ENCODE measurements at places on chromosomes 2 and 18.

DNA sequence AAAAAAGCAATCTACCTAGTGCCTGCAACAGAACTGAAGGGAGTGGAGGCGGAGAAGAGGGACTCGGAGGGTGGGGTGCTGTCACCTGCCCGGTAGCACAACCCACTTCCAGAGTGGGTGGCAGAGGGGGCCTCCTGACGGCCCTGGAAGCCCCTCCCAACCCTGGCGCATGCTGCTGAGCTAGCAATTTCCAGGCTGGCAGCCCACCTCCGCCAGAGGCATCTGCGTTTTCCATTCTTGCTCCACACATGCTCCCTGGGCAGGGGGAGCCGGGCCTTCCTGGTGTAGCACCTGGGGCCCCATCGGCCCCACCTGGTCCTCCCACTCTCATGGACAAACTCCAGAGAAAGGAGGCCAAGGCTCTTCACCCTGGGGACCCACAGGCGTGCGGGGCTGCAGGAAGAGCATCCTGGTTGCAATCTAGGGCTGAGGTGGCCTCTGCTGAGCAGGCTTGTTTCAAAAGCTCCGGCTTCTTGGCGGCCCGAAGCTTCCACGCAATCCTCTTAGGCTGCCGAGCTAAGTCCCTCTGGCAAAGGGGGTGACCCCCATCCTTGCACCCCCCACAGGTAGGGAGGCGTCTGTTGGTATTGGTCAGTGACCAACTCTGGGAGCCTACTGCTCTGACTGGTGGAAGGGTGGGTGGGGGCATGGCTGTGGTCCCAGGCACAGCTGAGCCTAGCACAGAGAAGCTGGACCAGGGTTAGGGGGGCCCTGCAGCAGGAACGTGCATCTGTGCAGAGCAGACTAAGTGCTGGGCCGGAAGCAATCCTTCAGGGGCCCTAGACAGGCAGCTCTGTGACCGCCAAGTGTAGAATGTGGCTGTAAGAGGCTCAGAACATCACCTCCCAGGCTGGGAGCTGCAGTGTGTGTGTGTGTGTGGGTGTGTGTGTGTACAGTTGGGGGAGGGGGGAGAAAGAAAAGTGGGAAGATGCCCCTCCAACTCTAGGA lies 2.6 kb downstream of the HS6ST1 start:
- peak; percentile 4 for DNase-seq

DNA sequence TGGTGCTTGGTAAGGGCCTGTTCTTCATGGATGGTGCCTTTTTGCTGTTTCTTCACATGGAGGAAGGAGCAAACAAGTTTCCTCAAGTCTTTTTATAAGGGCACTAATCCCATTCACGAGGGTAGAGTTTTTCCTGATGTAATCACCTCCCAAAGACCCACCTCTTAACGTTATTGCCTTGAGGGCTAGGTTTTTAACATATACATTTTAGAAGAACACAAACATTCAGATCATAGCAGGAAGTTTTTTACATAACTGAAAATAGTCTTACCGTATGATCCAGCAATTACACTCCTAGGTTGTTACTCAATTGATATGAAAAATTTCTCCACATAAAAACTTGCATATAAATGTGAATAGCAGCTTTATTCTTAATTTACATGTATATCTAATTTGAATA lies 976.3 kb downstream of the DSC3 start:
- no peak for DNase-seq

DNA sequence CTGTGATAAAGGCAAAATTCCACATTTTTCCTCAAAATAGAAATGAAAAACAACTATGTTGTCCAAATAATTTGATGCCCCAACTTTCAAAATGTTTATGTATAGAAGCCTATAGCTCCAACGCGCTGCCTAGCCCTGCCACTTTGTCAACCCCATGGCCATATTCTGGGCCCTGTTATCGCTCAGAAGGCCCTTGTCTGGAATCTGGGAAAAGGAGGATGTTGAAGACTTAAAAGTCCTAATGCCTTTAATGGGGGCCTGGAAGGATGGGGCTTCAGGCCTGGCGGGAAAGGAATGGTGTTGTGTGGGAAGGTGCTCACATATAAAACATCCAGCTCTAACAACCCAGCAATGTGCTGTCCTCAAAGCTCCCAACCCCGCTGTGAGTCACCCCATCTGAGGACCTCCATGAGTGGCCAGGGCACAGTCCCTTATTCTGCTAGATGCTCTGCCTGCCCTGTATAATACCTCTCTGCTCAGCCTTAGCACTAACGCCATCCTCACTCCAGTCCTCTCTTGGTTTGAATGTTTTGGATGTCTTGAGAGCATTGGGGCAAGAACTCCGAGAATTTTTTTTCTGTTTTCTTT lies 86.0 kb downstream of the ACSL3 start:
- no peak for DNase-seq

DNA sequence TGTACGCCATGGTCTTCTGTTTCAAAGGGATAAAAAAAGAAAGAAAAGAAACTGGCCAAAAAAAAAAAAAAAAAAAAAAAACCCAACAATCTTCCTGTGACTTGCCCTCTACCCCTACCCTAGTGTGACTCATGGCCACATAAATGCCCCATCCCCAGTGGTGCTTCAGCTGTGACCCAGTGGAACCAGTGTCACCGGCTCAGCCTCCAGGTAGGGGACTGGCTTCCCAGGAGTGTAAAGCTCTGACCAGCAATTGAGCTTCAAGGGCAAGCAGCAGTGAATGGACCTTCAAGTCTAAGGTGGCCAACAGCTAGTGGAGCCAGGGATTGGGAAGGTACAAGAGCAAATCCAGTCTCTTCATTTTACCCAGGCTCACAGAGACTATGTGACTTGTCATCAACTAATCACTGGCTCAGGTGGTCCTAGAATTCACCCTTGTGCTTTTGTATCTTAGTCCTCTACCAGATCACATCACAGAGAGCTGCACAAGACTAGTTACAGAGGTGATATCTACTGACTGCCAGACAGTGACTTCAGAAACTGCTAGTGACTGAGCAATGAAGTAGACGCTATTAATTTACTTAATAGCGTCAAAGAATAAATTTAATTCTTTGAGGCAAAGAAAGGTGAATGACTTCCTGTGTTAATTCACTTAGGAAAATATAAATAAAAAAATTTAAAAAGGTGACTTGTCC lies 1.3 kb upstream of the TGFBRAP1 start:
- DNase-seq = no peak

DNA sequence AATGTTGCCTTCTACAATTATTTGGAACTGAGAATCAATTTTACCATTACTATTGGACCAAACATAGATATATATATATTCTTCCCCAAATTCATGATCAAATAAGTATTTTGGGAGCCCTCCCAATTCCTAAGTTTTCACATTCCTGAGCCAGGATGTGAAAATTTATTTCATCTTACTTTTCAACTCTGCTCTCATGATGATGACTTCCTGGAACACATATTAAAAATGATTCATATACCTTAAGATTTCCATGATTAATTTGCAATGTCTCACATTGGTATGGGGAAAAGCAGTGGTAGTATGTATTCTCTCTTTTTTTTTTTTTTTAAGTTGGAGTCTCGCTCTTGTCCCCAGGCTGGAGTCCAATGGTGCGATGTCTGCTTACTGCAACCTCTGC lies 596.1 kb upstream of the ZEB2 start:
- DNase-seq = no peak

DNA sequence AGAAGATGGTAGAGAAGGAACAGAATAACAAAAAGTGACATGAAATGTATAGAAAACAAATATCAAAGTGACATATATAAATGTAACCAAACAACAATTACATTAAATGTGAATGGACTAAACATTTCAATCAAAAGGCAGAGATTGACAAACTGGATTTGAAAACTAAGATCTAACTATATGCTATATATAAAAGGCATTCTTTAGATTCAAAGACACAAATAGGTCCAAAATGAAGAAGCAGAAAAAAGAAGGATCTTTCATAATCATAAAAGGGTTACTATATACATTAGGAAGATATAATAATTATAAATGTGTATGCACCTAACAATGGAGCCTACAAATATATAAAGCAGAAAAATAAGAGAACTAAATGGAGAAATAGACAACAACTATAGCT lies 183.7 kb downstream of the METTL4 start:
- no peak for DNase-seq

GRCh38 chr2:233760043-233760442 lies at the start of gene UGT1A1:
TSS of gene UGT1A1 (plus strand) at chr2:233760270. CDS start at chr2:233760288, 18 bp downstream.
- no peak for DNase-seq

- DNase-seq = no peak
Measured at GRCh38 chr2:20282916-20283592, 58.1 kb upstream of the SDC1 start.

- DNase-seq = no peak
Measured at GRCh38 chr2:69253611-69254301, 133.3 kb downstream of the GFPT1 start.

GRCh38 chr2:112664689-112665088 lies 18.9 kb downstream of the SLC20A1 start:
- no peak for DNase-seq

DNA sequence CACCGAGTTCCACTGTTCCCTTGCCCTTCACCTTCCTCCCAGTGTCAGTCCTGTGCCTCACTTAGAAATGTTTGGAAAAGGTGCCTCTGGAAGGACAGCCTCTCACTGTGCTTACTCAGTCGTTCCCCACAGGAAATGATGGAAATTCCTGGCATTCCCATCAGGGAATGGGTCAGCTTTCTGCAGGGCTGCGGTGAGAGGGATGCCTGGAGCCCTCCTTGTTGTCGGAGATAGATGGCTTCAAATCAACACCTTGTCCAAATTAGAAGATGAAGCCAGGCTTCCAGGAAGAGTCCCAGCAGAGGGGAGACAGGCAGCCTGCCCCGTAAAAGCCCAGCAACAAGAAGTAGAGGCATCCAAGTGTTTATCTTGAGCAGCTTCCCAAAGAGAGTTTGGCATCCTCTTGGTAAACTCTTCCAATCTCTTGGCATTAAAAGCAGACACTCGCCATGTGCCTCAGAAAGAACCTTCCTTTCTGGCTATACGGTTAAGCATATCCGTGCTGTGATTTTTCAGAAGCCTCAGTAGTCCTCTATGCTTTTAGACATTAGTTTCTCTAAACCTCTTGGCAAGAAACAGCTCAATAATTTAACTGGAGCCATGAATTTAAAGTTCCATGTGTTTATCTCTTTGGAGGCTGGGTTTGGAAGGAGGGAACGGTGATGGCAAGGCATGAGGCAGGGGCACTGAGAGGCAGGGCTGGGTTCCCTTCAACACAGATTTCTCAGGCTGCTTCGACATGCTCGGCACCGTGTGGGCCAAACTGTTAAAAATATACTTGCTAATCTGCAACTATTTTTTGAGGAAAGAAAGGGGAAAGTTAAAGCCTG lies 25.1 kb downstream of the COLEC12 start:
- peak; percentile 50 for DNase-seq

GRCh38 chr18:6542296-6542695 lies 127.6 kb upstream of the L3MBTL4 start:
- DNase-seq = no peak

DNA sequence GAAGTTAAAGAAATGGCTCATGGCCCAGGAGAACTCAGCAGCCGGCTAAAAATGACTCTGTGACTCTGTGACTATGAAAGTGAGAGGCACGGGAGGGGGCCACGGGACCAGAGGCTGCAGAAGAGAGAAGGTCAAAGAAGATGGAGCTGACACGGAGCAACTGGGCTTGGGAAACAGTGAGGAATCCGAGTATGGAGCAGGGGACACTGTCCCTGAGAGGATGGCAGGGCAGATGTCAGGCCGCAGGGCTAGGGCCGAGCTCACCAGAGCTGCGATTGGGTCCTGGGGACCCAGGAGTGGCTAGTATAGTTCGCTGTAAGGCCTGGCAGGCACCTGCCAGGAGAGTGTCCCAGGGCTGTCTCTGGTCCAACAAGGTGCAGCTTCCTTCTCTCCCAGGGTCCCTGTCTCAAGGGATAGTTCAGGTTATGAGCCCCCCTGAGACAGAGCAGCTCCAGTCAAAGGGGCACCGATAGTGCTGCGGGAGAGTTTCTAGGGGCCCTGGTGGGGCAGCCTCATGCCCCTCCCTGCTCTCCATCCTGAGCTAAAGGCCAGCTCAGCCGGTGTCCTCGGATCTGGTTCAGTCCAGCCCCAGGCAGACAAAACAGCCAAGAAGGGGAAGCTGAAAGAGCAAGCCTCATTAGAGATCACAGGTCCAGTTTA lies 42.7 kb downstream of the CIB4 start:
- no peak for DNase-seq

DNA sequence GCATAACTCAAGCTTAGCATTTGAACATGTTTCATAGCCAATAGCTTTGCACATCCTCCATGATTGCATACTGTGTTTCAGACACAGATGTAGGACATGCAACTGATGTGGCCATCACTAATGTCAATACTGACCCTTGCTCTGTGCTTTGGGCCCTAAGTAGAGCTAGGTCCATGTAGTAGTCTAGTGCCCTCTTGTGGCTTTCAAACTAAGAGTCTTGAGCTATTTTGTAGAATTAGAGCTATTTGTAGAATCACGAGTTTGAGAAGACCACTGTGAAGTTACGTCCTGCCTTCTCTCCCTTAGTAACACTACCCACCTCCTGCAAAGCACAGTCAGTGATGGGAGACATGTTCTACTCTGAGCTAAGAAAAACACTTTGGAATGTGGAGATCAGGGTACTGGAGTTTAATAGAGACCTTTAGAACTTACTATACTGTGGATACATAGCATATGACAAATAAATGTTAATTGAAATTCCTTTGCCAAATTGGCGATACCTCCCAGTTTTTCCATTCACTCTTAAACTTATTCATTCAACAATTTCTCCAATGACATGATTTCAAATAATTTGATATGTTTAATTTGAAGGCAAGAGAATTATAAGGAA lies 306.5 kb upstream of the TNP1 start:
- peak; percentile 47 for DNase-seq

- DNase-seq = no peak
Measured at GRCh38 chr2:60234274-60234986, 319.0 kb downstream of the BCL11A start.

DNA sequence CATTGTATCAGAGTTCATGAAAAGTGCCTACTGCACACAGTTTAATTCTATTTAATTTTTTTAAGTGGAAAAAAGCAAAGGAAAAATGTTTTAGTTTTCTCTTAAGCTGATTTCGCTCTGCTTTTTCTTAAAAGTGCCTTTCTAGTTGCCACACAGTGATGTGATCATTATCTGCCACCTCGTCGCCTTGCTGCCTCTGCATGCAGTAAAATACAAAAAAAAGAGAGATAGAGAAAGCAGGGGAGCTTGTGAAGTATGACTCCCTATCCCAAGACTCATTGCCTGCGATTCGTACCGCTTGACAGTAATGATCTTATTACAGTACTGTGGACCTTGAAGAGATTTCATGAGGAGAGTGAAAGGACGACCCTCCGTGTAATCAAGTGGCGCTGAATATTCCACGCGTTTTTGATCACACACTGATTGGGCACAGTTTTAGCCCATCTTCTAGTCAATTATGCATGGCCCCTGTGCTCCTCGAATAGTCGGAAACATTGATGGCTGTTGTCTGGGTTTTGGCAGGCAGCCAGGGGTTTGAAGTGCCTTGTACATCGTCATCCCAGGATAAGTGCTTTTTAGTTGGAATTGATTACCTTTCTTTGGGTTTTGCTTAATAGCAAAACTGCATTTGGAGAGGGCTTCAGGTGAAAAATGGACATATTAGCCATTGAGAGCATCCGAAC lies 188.3 kb downstream of the GBX2 start:
- DNase-seq = no peak

DNA sequence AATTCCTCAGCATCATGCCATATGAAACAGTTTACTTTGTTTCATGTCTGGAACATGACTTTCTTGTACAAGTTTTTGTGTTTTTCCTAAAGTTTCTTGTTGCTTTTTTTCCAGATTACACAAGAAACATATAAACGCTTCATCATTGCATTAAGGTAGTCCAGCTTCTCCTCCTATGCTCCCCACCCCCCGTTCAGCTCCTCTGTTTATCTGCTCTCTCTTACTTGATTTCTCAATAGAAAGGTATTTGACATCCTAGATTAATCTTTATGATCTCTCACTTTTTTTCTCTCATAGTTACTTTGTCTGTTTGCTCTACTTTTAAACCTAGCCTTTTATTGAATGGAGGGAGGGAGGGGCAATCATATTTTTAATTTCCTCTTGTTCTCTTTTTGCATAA lies 25.4 kb downstream of the SLC40A1 start:
- no peak for DNase-seq

Data from iPS-NIHi11 (cell line).